ENCODE measurements at places on chromosomes 11 and 22.

GRCh38 chr11:37946155-37946766 is 1348.2 kb upstream of the RAG2 start:
- peak; percentile 0 for DNase-seq

DNA sequence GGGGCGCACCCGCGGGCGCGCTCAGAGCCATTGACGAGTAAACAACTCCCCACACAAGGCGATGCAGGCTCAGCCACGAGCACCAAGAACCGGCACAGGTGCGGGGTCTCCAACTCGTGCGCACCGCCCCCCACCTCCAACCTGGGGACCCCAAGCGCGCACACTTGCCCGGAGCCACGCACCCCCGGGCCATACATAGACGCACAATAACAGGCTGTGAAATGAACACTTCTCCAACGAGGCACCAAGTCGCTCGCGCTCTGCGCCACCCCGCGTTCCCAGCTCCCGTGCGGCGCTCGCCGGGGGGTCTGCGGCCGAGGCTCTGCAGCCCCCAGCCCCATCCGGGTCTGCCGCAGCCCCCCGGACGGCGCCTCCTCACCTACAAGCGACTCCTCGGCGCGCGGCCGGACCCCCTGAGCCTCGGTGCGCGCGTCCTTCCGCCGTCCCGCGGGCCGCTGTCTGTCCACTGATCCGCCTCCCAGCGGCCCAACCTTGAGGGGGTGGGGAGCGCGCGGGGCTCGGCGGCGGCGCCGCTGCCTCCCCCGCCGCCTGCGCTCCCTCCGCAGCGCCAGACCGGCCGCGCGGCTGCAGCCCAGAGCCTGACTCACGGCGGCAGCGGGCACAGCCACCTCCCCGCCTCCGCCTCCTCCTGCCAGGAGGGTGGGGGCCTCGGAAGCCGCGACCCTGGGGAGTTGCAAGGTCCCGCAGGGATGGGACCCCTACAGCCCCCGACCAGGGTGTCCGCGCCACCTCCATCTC is 1.6 kb downstream of the IFITM10 start:
- DNase-seq: no peak

GRCh38 chr11:113159988-113160807 is 154.2 kb upstream of the TTC12 start:
- DNase-seq: no peak

DNA sequence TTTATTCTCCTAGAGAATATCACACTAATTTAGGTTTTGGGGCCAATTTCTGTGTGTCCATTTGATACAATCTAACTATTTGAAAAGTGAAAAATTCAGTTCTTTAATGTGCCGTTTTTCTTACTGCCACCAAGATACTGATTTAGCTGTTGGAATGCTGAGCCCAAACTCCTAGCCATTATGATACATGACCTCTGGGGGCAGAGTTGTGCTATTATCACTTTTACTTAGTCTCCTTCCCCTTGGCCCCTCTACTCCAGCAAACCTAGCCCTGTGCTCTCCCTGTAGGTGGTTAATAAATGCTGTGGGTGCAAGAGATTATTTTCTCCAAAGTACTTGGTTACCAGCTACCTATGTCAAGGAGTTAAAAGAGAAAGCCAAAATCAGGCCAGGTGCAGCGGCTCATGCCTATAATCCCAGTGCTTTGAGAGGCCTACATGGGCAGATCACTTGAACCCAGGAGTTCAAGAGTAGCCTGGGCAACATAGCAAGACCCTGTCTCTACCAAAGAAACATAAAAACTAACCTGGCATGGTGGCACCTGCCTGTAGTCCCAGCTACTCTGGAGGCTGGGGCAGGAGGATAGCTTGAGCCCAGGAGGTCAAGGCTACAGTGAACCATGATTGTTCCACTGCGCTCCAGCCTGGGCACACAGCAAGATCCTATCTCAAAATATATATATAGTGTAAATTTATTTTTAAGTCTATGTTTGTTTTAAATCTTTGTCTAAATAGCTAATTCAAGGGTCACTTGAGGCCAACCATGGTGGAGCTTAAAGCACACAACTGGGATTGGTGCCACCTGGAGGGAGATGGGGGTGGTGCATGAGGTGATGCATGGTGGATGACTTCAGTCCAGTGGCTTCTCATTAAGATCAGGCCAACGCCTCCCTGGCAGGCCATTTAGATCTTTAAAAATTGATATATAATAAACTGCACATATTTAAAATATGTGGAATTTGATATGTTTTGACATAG is 193.2 kb upstream of the PLET1 start:
- DNase-seq: peak; percentile 7

- DNase-seq: no peak
These were observed 34.5 kb downstream of the CELF1 start for GRCh38 chr11:47518212-47518964.

GRCh38 chr11:10019906-10020682 is 273.9 kb downstream of the SBF2 start:
- no peak for DNase-seq

DNA sequence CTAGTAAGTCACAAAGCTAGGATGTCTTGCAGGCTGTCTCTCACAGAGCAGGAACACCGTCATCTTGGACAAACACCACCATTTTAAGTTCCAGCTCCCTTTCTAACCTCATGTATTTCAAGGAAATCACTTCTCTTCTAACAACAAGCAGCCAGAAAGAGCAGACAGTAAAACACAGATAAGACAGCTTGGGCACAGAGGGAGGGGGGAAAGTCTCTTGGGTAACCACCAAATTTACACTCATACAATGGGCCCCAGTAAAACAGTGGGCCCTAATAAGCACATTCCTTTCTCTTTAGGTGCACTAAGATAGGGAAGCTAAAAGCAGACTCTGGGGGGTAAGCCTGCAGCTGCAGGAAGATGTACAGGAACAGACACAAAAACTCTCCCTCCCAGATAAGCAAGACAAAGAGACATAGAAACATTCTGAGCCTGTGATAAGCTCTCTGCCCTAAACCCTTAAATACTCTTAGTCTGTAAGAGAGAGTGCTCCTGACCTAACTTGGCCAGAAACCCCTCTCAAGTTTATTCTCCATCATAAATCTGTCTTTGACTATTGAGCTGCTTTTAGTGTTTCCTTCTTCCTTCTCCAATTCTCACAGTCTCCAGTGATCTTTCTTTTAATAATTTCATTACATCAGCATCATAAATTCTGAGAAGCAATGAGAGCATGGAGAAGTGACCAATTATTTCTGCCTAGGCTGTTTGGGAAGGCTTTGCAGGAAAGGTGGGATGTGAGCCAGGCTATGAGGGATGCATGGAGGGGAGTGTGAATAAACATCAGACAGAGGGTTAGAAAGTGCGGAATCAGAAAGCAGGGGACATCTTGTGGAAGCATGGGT is 7.4 kb downstream of the OR10D3 start:
- no peak for DNase-seq

DNA sequence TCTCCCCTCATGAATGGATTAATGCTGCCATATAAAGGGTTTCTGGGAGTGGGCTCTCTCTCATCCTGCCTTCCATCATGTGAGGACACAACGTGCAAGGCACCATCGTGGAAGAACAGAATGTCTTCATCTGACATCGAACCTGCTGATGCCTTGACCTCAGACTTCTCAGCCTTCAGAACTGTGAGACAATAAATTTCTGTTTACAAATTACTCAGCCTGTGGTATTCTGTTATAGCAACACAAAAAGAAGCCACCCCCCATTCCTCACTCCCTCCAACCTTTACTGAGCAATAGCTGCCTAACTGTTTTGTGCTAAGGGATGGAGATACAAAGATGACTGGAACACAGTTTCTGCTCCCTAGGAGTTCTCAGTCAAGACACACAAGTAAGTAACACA is 106.1 kb upstream of the PLET1 start:
- no peak for DNase-seq
